Ascending aorta (tissue), 2 donors: ENCODE measurements at places on chromosomes 5 and 9. TPM values are rescaled to one million over a fixed set of nuclear protein-coding genes. Genes with fewer than 3 reads are reported as not detected.

GRCh38 chr5:102701748-102702147, 53.4 kb upstream of the PAM start:
- no peak for DNase-seq

GRCh38 chr9:13427587-13427986, 148.1 kb upstream of the MPDZ start:
- no peak for DNase-seq

GRCh38 chr5:104904561-104904960, 1342.0 kb upstream of the NUDT12 start:
- DNase-seq = no peak

DNA sequence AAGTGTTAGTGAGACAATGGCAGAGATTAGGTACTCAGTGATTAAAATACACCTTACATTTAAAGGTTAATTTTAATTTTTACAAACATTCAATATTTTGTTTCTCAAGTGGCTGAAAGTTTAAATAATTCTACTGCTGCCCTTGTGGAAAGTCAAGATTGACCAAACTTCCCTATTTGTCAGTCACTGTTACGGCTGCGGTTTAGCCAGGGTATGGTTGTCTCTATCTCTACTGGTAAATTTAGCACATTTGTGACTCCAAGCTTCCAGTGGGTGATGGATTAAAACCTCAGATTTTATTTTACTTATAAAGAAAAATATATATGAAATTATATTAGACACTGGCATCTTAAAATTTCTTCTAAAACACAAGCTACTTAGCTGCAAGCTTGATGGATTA, 368.4 kb downstream of the CDH18 start:
- no peak for DNase-seq

- DNase-seq = no peak
Observed at GRCh38 chr5:127029581-127030258, 638 bp downstream of the MARCHF3 start.

- no peak for DNase-seq
Observed at GRCh38 chr5:88713818-88714217, 169.2 kb downstream of the MEF2C start.

- DNase-seq = no peak
Observed at GRCh38 chr5:138655530-138656190, 80.5 kb upstream of the HSPA9 start.

DNA sequence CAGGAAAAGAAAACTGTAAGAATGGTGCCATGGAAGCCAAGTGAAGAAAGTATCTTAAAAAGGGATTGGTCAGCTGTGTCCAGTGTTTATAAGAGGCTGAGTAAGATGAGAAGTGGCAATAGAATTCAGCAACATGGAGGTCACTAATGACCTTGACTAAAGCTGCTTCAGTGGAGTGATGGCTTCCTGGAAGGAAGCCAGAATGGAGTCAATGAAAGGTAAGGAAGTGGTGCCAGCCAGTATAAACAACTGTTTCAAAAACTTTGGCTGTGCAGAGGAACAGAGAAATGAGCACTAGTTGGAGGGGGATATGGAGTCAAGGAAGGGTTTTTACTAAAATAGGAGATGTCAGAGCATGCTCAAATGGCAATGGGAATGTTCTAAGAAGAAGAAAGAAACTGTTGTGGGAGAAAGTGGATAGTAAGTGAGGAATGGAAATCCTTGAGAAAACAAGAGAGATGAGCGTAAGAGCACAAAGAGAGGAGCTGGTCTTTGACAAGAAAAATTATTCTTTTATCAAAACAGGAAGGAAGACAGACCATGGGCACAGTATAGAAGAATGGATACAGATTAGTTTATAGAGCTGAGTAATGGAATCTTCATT, 11.1 kb upstream of the NRG2 start:
- DNase-seq = no peak

DNA sequence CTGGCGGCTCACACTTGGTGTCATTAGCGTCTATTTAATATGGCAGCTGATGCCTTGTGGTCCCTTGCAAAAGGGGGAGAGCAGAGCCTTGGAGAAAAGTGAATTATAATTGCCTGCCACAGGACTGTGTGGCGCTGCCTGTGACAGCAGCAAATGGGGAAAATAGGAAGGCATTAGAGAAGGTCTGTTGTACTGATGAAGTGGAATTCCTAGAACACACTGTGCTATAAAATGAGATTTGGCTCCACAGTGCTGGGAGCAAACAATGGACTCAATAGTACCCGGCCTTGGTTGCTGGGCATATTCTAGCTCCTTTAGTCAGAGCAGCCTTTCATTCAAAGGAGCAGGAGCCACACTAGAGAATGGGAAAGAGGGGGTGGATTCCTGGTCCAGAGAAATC, 21.3 kb downstream of the SEMA6A start:
- DNase-seq = no peak

DNA sequence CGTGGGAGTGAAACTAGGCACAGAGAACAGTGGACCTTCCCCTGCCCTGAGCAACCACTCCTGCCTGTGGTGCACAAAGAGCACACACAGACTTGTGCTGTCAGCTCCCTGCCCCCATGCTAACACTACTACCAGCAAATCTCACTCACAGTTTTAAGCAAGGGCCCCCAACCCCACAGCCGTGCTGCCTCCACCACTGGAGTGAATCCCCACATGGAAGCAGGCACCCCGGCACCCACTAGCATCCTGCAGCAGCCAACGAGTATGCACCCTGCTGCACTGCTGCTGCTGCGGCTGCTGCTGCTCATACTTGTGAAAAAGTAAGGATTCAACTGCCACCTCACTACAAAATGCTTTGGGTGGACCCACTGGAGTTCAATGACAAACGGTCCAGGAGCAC, 435.5 kb downstream of the SLCO4C1 start:
- DNase-seq = no peak

DNA sequence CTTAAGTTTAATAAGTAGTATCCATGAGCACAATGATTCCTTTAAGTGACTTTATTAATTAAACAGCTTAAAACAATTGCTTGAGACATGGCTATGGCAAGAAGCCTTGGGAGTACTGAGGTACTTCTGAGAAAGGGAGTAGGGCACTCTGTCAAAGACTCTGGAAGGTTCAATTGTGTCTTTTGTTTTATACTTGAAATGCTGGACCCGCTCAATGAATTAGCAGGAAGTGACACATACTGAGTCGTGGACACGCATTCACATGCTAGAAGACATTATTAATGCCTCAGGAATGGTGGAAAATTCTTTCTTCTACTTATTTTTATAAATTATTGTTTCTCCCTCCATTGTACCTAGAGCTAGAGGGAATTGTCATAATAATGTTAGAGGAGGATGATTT, 347.3 kb upstream of the ZNF608 start:
- DNase-seq = no peak

- DNase-seq = no peak
Observed at GRCh38 chr5:33241802-33242201, 199.0 kb upstream of the TARS1 start.

DNA sequence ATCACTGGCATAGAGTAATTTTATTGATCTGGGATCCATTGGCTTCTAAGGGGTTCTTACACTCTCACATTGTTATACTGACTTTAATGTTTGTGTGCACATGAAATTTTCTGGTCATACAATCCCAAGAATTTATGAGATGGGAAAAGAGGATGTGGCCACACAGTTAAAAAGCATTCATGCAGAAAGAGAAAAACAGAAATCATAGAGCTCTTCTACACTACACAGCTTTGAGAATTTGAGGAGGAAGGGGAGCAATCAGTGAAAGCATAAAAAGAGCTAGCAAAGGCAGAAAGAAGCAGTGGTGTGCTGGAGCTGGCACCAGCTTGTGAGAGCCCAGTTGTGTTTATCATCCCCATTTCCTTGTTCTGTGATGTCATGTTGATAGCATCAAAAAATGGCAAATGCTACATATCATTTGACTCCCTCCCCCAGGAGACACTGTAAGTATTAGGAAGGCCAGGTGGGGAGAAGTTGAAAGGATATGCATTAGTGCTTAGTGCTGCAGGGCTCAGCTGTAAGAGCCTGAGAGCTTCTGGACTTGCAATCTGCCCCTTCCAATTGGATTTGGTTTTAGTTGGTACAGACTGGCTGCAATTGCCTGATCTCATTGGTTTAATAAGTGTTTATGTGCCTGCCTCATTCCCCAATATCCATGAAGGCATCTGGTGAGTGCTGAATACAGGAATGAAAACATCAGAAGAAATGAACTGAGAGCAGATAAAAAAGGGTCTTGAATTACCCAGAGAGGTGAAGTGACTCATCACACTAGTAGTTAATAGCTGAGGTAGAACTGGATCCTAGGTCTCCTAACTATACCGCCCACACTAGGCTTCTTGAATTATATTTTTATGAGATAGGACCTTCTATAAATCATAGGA, 30.9 kb downstream of the RHOBTB3 start:
- no peak for DNase-seq

- no peak for DNase-seq
Observed at GRCh38 chr9:118263949-118264348, 559.7 kb downstream of the TLR4 start.

- DNase-seq = no peak
Observed at GRCh38 chr5:12313602-12314001, 409.4 kb upstream of the CTNND2 start.

- DNase-seq = no peak
Observed at GRCh38 chr5:132281856-132282614, 12.2 kb upstream of the SLC22A4 start.

DNA sequence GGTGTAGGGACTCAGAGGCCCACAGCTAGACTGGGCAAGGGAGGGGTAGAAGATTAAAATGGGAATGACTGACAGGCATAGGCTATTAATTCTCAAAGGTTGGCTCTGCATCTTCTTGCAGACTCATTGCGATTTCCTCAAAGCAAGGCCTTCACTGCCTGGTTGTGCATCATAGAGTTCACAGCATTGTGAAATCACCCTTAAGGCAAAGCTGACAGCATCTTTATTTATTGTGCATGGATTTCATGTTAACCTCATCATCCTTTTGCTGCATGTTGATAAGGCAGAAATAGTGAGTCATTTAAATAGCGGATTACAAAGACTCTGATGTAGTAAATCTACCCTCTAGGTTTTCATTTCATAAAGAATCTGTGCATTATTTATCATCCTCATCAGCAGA, 13.6 kb upstream of the PALM2AKAP2 start:
- no peak for DNase-seq

CTNNAL1 gene
- total RNA-seq = 16.4 TPM

SPAG8 gene
- total RNA-seq = not detected

GTF3C5 gene
- 25.9 TPM for total RNA-seq

GPR151 gene
- not detected for total RNA-seq

MUSK gene
- total RNA-seq = not detected

SH3TC2 gene
- total RNA-seq = 0.21 TPM

CYLC2 gene
- total RNA-seq = not detected

C9orf153 gene
- total RNA-seq = not detected

GNA14 gene
- 3.5 TPM for total RNA-seq

ENTPD2 gene
- total RNA-seq = not detected

DIPK1B gene
- total RNA-seq = 86.2 TPM

C8G gene
- total RNA-seq = 8.6 TPM

UQCRQ gene
- 53.6 TPM for total RNA-seq
